BJ (cell line): ENCODE measurements at places on chromosomes 7 and 10.

DNA sequence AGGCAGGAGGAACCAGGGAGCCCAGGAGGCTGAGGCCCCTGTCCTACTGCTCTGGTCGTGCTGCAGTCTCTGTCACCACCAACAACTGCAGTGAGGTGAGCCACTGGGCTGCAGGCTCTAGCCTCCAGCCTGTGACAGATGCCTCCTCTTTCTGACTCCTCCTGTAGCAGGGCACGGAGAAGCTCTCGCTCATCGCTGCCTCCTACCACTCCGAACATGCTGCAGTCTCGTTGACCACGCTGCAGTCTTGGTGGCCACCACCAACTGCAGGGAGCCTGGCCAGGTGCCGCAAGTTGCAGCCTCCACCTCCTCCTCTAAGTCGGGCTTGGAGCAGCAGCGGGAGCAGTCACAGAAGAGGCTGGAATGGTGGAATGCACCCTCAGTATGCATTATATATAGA lies 22.1 kb upstream of the VOPP1 start:
- DNase-seq: no peak

GRCh38 chr10:52108236-52108635 lies 205.8 kb upstream of the DKK1 start:
- no peak for DNase-seq

DNA sequence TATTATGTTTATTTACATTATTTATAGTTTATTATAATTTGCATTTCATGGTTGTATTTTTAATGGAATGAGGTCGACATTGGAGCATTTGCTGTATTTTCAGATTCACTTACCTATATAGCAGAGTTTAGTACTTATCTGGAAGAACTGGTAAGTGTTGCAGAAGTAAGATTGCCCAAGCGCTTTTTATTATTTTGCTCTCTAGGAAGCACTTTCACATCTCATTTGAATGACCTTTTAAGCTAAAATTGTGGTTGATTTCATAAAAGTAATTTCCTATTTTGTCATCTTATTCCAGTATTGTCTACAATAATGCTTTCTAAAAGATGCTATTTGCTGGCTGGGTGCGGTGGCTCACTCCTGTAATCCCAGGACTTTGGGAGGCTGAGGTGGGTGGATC lies 28.6 kb downstream of the SEC61A2 start:
- no peak for DNase-seq

DNA sequence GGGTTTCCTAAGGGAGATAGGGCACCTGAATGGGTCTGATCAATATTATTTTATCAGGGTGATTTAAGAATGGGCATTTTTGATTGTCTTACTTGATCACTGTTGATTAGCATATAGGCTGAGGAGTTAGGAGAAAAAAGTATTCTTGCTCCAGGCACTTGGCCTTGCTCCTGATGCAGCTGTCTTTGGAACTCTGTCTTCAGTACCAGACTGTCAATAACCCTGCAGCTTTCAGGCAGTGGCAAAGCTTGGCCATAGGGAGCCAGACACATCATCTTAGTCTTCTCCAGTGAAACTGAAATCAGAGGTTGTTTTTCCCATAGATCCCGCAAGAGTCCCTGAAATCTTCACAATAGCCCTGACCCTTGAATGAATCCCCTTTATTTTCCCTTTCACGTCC lies 47.2 kb downstream of the EXOC4 start:
- no peak for DNase-seq

DNA sequence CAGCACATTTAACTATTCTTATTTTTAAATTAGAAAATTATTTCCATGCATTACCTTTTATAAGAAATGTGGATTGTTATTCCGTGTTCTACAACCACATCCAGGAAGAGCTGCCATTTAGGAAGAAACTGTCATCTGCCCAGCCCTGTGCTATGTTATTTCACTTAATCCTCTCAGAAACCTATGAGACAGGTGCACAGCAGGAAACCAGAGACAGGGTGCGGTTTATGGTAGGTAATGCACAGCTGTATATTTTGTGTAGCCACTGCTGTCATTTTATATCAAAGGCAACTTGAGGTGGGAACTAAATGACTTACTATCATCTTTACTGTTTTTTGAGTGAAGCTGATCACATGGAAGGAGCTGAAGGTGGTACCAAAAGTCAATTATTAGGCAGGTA lies 232.3 kb downstream of the MAGI2 start:
- no peak for DNase-seq

GRCh38 chr7:13159467-13160184 lies 472.2 kb downstream of the ARL4A start:
- no peak for DNase-seq

GRCh38 chr10:71550628-71551027 lies 153.9 kb downstream of the CDH23 start:
- no peak for DNase-seq

DNA sequence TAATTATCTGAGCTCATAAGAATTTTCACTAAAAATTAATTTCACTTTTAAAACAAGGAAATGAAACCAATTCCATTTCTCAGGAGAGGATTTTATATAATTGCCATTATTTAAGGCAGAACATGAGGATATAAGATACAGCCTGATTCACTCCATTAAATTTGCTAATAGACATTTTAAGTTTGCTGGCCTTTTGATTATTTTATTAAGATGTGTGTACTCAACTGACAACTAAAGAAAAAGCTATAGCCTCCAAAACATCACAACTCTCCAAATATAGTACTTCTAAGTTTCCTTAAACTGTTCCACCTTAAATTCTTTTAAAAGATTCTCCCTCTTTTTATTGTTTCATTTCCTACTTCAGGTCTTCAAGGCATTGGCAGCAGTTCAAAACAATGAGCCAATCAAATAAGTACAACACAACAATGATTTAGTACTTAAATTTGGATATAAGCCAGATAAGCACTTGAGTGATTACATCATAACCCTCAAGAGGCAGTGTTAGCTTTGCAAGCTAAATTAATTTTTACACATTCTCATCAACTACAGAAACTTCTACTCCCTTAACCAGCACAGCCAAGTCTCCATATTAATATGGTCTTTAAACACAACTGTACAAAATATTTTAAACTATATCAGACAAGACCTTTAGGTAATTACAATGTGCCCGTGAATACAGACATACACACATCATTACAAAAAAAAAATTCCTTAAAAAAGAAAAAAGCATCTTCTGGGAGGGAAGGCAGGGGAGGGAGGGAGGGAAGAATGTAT lies 121.8 kb downstream of the KMT2C start:
- peak; percentile 37 for DNase-seq

GRCh38 chr10:122350893-122351292 lies 23.6 kb upstream of the PLEKHA1 start:
- DNase-seq: no peak

- no peak for DNase-seq
These were observed 101.1 kb upstream of the GSDME start for GRCh38 chr7:24858108-24858977.

- no peak for DNase-seq
These were observed 133.8 kb upstream of the ZNF92 start for GRCh38 chr7:65239707-65240352.

- no peak for DNase-seq
These were observed 256.6 kb downstream of the ARHGAP21 start for GRCh38 chr10:24467136-24467535.

DNA sequence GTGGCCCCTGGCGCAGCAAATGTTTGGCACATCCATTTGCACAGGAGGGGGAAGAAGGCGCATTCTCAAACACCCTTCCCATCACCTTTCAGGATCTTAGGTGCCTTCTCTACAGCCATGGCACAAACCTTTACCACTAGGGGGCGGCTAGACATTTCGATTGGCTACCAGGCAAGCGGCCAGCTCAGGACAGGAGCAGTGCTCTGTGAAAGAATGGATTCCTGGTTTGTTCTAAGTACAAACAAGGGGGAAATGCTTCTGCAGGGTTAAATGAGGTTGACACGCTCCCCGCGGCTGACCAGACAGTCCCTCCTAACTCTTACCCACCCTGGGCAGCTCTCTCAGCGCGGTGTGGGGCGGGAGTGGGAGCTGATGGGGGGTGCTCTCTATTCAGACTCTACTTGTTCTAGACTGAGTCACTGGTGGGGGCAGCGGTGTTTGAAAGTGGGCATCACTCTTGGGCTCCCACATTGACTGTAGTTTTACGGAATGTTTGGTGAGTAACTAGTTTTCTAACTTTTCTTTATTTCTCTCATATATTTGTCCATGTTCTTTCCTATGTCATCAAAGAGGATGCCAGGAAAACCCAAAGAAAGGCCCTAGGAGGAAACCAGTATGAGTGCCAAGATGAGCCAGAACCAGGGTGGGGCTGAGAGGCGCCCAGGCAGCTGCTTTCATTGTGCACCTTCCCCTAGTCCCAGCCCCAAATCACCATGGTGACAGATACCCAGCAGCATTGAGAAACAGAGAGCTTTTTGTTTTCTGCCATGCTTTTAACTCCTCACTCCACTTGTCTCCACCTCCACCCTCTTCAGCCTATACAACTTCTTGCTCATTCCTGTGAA lies 61.4 kb upstream of the GPR158 start:
- no peak for DNase-seq

DNA sequence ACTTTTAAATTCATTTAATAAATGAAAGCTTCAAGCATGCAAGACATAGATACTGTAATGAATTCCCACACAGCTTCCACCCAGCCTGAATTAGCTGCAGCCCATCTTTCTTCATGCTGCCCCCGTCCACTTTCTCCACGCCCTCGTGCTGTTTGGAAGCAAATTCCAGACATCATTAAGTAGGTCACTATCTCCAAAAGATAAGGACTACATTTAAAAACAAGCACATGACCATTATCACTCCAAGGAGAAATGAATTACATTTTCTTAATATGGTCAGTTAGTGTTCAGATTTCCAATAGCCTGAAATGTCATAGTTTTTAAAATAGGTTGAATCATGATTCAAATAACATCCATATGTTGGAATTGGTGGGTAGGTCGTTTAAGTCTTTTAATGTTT lies 24.3 kb downstream of the LMTK2 start:
- no peak for DNase-seq

DNA sequence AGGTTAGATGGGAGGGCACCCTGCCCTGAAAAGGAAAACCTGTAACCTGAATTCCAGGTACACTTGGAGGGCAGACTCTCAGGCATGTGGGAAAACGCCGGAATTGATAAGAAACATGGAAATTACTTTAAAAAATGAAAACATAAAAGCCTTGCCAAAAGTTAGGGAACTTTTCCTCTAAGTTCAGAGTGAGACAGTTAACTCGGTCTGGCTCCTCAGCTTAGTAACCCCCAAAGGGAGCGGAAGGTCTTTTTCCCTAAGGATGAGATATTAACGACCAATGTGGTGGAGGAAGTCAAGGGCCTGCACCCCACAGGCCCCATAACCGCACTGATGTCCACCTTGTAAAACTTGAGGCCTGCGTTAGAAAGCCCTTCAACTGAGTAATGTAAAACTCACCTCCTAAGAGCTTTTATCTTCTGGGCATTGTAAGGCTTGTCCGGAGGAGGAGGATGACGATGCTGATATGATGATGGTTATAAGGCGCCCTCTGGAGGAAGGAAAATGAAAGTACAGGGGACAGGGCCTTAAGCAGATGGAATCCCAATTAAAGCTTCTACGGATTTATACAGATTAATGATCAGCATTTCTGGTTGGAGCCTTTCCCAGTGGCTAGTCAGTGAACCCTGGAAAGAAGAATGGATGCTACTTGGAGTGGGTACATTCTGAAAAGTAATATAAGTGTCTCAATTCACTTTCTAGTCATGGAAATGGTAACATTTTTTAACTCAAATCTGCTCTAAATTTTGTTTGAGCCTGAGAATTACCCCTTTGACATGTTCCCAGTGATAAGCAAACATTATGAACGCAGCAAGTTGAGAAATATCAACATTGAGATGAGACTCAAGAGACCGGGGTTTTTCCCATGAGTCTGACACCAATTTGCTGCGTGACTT lies 694 bp downstream of the COL1A2 start:
- no peak for DNase-seq

DNA sequence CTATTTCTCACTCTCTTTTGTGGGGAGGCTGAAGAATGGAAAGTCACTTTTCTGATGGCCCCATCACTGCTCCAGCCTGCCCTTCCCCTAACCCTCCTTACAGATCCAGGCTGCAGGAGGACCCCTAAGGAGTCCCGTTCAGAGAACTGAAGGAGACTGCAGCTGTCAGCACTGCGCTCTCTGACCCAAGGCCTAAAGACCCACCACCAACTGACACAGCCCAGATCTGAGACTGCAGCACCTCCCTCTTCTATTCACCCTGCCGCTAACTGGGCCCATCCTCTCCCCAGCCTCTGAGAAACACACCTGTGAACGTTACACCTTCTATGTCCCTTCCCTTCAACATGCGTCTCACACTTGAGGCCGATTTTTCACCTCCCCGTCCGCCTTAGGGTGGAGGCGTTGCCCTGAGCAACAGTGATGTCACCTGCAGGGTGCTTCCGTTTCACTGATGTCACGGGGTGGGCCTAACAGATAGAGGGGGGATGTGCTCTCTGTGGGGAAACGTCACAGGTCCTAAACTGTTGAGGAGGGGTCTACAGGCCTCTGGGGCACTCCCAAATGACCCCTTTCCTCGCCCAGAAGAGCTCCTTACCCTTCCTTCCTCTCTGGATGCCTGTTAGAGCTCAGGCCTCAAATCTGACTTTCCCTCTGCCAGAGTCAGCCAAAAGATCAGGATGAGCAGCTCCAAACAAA lies 5.1 kb downstream of the ITPRIP start:
- no peak for DNase-seq

- DNase-seq: no peak
These were observed 211.6 kb upstream of the MBL2 start for GRCh38 chr10:52984169-52984568.

- no peak for DNase-seq
These were observed 108.7 kb downstream of the SH2D4B start for GRCh38 chr10:80646366-80646765.

GRCh38 chr10:75950307-75950706 lies 518.9 kb downstream of the LRMDA start:
- no peak for DNase-seq

DNA sequence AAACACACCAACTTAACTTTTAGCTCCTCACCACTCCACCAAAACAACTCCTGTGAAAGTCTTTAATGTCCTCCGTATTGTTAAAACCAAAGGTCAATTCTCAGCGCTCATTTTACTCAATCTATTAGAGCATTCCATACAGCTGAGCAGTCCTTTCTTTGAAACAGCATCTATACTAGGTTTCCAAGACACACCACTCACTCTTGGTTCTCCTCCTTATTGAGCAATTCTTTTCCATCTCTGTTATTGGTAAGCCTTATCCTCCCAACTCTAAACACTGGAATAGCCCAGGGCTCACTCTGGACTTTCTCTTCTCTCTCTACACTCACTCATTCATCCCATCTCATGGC lies 34.9 kb downstream of the COA1 start:
- peak; percentile 62 for DNase-seq

- DNase-seq: no peak
These were observed 185.4 kb upstream of the PFKP start for GRCh38 chr10:2881720-2882620.

- DNase-seq: no peak
These were observed 384.2 kb upstream of the LRGUK start for GRCh38 chr7:133742709-133743538.

DNA sequence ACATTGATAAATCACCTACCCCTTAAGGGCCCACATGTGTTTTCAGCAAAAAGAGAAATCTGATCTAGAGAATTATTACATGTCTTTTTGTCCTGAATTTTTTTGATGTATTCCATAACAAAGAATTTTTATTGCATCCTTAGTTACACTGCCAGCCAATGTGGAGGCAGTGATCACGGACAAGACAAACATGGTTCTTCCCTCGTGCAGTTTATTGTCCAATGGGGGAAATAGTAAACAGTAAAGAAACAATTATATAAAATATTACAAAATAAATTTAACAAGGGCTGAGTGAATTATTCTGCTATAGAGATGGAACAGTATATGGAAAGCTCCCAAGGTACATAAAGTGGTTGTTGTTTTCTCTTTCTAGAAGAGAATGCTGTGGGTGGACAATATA lies 2.0 kb downstream of the STEAP2 start:
- no peak for DNase-seq

GRCh38 chr10:44552726-44553125 lies 167.8 kb upstream of the CXCL12 start:
- no peak for DNase-seq
